GM12892 (cell line): ENCODE measurements at places on chromosomes 4 and X.

GRCh38 chrX:18534949-18535348 is 109.5 kb downstream of the CDKL5 start:
- no peak for DNase-seq

GRCh38 chr4:168293386-168293975 is 25.1 kb downstream of the DDX60 start:
- DNase-seq, result no peak

GRCh38 chr4:175421506-175421905 is 390.6 kb downstream of the GPM6A start:
- no peak for DNase-seq

DNA sequence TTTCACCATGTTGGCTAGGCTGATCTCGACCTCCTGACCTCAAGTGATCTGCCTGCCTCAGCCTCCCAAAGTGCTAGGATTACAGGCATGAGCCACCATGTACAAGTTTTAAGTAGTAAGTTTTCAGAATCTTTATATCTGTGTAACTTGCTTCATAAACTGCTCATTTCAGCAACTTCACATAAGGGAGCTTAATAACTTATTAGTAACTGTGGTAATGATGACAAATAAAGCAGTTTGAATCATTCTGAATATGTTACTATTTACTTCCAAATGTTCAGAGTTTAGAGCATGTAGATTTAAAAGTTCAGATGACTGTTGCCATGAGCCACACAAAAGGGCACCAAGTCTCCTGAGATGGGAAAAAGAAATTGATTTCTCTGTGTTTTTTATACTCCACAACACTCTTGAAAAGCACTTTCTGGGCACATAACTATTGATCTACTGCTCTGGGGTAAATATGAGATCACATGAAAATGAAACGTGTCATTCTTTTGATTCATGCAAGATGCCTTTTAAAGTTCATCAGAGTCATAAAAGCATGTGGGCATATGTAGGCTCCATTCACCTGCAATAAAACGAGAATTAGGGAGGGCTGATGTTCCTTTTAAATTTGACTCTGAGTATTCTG is 14.1 kb upstream of the CA5B start:
- DNase-seq, result no peak

DNA sequence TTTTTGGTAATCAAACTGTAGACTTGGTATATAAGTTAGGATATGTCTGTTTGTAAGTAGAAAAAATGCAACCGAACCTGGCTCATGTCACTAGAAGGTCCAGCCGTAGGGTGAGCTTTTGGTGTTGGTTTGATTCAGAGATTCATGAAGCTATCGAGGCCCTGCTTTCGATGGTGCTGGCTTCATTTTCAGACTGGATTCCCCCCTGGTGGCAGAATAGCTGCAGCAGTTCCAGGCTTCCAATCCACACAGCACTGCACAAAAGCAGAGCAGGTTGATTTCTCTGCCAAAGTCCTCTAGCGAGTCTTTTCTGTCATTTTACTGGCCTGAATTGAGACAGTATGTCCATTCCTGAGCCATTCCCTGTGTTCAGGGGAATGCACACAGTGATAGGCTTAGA is 33.1 kb downstream of the PDK3 start:
- DNase-seq, result no peak

GRCh38 chr4:76896614-76897535 is 1.1 kb downstream of the SOWAHB start:
- DNase-seq, result peak; percentile 29

- DNase-seq, result peak; percentile 53
Measured at GRCh38 chrX:48631376-48632090, 34.2 kb downstream of the WDR13 start.

- DNase-seq, result no peak
Measured at GRCh38 chr4:144599621-144600020, 46.3 kb upstream of the HHIP start.

DNA sequence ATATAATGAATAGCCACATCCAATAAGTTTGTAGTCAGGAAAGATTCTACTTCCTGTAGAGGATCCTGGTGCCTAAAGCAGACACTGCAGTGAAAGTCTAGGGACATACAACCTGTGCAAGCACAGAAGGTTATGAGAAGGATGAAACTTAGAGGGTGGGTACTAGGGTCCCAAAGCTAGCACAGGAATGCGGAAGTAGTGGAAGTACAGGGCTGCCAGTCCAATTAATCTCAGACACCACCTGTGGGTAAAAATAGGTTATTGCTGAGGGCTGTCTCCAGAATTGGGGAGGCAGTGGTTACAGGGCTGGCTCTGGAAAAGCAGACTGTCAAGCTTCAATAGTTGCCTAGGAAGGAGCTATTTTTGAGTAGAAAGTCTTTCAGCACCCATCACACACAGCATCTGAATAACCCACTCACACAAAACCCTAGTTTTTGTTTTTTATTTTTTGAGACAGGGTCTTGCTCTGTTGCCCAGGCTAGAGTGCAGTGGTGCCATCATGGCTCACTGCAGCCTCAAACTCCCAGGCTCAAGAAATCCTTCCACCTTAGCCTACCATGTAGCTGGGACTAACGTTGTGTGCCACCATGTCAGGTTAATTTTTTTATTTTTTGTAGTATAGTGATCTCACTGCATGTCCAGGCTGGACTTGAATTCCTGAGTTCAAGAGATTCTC is 50.8 kb upstream of the ELF2 start:
- no peak for DNase-seq

DNA sequence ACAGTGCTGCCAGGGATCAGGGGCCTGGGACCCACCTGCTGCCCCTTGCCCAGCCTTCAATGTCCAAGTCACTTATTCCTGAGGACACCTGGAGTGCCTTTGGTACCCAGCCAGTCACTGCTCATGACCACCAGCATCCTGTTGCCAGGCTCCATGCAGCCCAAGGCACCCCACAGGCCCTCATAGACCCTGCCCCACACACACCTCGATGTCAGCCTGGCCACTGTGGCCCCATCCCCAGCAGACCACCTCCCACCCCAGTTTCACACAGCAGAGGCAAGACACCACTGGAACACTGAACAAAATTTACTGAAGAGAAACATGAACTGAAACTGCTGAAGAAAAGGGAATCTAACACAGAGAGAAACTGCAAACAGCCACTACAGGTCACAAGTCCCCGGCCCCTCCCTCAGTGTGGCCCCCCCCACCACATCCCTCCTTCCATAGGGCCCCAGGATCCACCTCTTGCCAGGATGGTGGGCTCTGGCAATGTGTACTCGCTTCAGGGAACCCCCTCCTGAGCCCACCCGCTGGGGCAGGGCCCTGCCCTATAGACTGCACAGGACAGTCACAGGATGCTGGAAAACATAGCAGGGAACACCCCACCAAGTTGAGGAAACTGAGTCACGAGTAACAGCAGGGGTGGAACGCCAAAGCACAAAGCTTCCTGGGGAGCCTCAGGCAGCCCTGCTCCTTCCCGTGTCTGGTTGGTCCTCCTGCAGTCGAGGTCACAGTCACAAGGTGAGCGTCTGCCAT is 5.2 kb downstream of the PNMA5 start:
- DNase-seq, result no peak

- DNase-seq, result no peak
Measured at GRCh38 chr4:153113838-153114105, 90.5 kb upstream of the TRIM2 start.

DNA sequence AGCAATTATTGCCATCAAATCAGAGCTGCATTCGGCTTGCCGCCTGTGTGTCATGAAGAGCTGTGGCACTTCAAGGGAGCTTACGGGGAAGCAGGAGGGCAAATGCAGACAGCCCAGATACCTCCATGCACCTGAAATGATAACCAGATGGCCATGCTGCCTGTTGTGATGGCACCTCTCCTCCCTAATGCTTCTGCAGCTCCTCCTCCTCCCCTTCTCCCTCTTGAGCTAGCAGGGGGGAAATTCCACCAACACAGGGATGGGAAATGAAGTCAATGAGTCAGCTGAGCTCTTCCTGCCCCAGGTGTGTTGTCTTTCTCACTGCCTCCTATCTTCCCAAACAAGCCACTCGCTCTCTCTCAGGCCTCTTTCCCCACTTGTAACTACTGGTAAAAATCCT is 565.0 kb downstream of the BCOR start:
- DNase-seq, result no peak

- DNase-seq, result no peak
Measured at GRCh38 chr4:143352720-143353119, 16.0 kb downstream of the GAB1 start.

DNA sequence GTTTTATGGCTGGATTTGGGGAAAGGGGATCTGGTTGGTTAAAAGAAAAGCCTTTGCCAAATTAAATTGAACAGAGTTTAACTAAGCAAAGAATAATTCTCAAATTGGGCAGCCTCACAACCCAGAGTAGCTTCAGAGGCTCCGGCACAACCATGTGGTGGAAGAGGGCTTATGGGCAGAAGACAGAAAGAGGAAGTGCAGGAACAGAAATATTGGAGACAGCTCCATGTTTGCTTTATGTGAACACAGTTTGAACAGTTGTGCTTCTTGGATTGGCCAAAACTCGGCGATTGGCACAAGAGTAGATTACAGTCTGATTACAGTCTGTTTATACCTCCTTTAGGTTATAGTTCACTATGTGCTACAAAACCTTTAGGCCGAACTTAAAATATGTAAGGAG is 562.7 kb downstream of the TRIML1 start:
- no peak for DNase-seq

GRCh38 chrX:101682723-101683122 is 23.1 kb upstream of the ARMCX2 start:
- no peak for DNase-seq

- DNase-seq, result no peak
Measured at GRCh38 chrX:139483699-139484098, 46.8 kb upstream of the F9 start.

- no peak for DNase-seq
Measured at GRCh38 chr4:76214177-76214675, 602 bp upstream of the SCARB2 start.

- no peak for DNase-seq
Measured at GRCh38 chr4:169803413-169803812, 45.7 kb upstream of the HPF1 start.

- DNase-seq, result no peak
Measured at GRCh38 chrX:69987691-69988090, 62.0 kb downstream of the AWAT2 start.

GRCh38 chr4:4575284-4576211 is 33.7 kb upstream of the STX18 start:
- DNase-seq, result peak; percentile 53
